ENCODE measurements at places on chromosomes 12 and 14.

DNA sequence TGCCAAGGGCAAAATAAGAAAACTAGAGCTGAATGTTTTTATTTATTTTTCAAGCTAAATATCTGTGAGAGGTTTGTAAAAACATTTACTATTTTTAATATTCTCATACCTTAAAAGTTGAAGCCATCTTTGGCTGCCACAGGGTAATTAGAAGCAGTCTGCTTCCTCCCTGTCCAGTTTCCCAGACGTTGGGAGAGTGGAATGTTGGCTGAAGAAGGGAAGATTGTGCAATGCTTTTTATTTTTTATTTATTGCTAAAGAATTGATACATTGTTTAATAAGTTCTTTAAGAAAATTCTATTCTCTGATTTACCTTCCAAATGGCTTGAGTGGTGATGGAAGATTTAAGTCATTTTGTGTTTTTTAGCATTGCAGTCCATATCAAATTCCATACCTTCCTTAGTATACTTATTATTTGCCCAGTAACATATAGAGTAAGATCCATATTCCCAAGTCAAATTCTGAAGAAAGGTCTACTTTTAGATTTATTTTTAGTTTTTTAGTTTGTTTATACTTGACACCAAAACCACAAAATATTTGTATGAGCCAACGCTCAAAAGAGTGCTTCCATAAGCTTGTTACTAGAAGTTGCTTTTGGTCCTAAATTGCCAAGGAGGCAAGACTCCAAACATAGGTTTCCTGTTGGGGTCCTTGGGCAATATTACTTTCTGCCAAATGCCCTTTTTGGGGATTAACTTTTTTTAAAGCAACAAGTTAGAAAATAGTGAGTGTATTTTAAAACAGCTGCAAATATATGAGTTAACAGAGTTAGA lies 124.0 kb upstream of the CPM start:
- DNase-seq = no peak

- no peak for DNase-seq
Observed at GRCh38 chr12:48389409-48389808, 38.7 kb upstream of the ZNF641 start.

DNA sequence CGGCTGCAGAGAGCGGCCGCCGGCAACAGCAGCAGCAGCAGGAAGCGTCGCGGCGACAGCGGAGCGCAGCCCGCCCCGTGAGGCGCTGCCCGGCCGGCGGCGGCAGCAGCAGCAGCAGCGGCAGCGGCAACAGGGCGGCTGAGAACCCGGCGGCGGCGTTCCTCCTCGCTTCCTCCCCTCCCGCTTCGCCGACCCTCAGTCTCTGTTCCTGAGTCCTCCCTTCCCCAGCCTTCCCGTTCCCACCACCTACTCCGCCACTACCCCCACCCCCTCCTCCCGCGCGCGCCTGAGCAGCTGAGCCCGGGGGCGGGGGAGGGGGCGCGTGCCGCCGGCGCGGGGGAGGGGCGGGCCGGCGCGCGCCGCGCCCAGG lies 310 bp downstream of the BICDL1 start:
- DNase-seq = no peak

DNA sequence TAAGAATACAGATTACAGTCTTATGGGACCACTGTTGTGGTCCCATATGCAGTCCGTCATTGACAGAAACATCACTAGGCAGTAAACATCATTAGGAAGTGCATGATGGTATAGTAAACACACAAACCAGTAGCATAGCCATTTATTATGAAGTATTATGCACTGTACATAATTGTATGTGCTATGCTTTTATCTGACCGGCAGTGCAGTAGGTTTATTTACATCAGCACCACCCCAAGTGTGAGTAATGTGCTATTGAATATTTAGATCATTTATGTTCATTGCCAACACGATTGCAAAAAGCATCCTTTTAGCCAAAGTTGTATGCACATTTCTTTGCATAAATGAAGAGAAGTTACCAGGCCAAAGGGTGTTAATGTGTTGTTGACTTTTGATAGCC lies 531.6 kb upstream of the TBX3 start:
- no peak for DNase-seq

GRCh38 chr12:124229520-124229919 lies 65.4 kb upstream of the RFLNA start:
- DNase-seq = no peak

- no peak for DNase-seq
Observed at GRCh38 chr12:51729331-51729730, 119.2 kb downstream of the FIGNL2 start.

DNA sequence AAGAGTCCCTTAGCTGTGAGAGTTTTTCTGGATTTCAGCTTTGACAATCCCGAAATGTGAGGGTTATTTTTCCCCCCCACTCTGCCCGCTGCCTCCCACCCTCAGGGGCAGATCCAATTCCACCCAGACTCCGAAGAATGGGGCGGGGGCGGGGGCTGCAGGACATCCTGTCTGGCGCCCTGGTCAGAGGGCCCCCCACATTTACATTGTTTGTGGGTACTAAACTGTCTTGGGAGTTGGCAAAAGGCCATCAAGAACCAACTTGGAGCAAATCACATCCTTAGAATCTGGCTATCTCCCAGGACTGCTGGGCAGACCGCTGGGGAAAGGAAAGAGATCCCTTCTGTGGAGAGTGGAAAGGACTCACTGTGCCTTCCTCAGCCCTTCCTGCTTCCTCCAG lies 2.4 kb downstream of the EMP1 start:
- DNase-seq = no peak

DNA sequence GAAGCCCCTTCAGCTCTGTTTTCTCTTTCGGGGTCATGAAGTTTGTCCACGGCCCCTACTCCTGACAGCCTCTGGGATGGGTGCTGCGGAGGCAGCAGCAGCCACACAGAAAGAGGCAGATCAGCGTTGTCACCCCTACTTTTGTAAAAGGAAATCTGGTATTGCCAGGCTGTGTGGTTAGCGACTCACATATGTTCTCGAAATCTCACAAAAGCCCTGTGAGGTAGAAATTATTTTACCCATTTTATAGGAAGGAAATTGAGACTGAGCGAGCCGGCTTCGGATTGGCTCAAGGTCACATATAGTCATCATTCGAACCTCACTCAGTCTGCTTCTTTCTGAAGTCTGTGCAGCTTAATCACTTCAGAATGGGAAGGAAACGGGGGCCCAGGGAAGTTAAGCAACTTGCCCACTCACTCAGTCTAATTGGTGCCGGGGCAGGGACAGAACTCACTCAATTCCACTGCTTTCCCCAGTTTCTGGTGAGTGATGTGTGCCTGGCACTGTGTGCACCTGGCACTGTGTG lies 1.1 kb upstream of the CKAP4 start:
- DNase-seq = no peak

- DNase-seq = no peak
Observed at GRCh38 chr14:71905031-71905430, 27.2 kb upstream of the RGS6 start.

DNA sequence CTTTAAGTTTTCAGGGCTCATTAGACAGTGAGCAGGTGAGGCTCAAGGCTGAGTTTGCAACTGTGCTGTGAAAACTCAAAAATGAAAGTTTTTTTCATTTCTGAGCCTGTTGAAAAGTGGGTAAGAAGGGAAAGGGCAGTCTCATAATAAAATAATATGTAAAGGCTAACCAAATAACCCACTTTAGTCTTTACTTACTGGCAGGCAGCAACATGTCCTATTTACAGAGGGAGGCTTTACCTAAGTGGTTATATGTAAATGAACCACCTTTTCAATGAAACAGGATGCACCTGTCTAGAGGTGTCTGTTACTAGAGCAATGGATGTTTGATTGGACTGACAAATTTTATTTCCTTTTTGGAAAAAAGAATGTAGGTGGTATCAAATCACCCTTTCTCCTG lies 158.0 kb downstream of the ETV6 start:
- no peak for DNase-seq

- DNase-seq = no peak
Observed at GRCh38 chr12:65300679-65301349, 22.3 kb downstream of the MSRB3 start.

GRCh38 chr12:114403011-114403689 lies 2.8 kb downstream of the TBX5 start:
- no peak for DNase-seq

GRCh38 chr12:3622822-3623690 lies 129.9 kb downstream of the CRACR2A start:
- no peak for DNase-seq

- no peak for DNase-seq
Observed at GRCh38 chr14:37508503-37508902, 86.5 kb downstream of the FOXA1 start.

GRCh38 chr12:130026608-130027176 lies 122.9 kb upstream of the TMEM132D start:
- no peak for DNase-seq

DNA sequence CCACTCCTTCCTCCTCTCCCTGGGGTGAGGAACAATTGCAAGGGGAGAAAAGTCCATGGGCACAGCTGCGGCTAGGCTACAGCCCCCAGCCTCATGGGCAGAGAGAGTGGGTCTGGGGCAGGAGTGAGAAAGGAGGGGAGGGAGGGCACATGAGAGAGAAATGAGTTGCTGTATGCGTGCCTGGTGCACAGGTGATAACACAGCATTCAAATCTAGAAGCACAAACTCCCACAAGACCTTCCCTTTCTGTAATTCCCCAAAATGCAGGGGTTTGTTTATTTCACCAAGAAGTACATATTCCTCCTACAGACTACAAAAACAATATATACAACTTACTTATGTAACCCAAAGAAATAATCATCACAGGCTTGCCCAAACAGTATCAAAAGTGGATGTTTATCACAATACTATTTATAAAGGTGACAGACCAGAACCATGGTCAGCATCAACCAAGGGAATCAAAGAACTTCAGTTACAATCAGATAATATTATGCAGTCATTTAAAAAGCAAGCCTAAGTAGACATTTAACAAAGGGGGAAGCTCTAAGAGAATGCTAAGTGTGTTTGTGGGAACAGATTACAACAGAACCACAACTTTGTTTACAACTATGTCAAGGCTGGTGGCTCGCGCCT lies 54.2 kb downstream of the ITPK1 start:
- DNase-seq = no peak

- DNase-seq = no peak
Observed at GRCh38 chr14:51534610-51535011, 117.1 kb upstream of the FRMD6 start.

DNA sequence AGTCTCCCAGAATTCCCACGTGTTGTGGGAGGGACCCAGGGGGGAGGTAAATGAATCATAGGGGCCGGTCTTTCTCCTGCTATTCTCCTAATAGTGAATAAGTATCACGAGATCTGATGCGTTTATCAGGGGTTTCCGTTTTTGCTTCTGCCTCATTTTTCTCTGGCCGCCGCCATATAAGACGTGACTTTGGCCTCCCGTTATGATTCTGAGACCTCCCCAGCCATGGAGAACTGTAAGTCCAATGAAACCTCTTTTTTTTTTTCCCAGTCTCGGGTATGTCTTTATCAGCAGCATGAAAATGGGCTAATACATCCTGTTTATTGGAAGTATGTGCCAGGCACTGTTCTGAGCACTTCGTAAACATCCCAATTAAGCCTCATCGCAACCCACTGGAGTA lies 788 bp downstream of the KRT72 start:
- no peak for DNase-seq

- no peak for DNase-seq
Observed at GRCh38 chr14:19974844-19975243, 547 bp upstream of the OR4K15 start.

DNA sequence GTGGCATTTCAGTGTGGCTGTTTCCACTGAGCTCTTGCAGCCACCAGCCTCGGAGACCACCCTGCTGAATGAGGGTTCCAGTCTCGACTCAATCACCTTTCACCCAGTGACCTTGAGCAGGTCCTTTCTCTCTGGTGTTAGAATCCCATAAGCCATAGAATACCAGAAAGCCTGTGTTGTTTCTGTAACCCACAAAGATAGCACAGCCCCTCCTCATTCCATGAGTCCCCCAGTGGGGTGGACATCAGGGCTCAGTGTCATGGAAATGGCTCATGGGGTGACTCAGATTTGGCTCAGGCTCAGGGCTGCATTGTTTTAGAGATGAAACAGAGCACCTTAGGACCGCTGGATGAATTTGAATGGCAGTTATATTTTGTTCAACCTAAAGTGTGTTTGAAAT lies 171.5 kb downstream of the PTPN11 start:
- no peak for DNase-seq

GRCh38 chr14:49961270-49962222 lies 68.7 kb downstream of the ARF6 start:
- DNase-seq = no peak

DNA sequence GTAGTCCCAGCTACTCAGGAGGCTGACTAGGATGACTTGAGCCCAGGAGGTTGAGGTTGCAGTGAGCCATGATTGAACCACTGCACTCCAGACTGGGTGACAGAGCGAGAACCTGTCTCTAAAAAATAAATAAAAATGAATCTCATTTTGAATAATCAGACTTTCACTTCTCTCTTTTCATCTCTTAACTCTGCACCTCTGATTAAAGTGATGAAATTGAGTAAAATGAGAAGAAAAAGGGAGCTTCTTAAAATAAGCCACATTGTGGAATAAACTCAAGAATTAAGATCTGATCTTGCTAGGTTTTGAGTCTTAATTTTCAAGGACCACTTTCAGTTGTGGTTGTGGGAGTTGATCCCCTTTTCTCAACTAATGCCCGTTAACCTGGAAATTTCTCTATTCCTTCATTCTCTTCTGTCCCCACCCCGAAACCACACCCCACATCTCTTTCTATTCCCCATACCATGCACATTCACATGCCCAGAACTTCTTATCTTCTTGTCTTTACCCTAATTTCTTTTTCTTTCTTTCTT lies 70.9 kb upstream of the ETV6 start:
- DNase-seq = no peak

GRCh38 chr14:51546099-51546498 lies 105.6 kb upstream of the FRMD6 start:
- DNase-seq = no peak

GRCh38 chr12:91316161-91316906 lies 133.7 kb upstream of the DCN start:
- no peak for DNase-seq
